Activated CD8-positive, alpha-beta memory T cell treated with anti-CD3 and anti-CD28 coated beads, Interleukin-2, amount 50 U/mL, for 48 hours (primary cell): ENCODE measurements at places on chromosomes 7 and 10.

- no peak for DNase-seq
These were observed 78.9 kb downstream of the SVIL start for GRCh38 chr10:29555746-29556481.

DNA sequence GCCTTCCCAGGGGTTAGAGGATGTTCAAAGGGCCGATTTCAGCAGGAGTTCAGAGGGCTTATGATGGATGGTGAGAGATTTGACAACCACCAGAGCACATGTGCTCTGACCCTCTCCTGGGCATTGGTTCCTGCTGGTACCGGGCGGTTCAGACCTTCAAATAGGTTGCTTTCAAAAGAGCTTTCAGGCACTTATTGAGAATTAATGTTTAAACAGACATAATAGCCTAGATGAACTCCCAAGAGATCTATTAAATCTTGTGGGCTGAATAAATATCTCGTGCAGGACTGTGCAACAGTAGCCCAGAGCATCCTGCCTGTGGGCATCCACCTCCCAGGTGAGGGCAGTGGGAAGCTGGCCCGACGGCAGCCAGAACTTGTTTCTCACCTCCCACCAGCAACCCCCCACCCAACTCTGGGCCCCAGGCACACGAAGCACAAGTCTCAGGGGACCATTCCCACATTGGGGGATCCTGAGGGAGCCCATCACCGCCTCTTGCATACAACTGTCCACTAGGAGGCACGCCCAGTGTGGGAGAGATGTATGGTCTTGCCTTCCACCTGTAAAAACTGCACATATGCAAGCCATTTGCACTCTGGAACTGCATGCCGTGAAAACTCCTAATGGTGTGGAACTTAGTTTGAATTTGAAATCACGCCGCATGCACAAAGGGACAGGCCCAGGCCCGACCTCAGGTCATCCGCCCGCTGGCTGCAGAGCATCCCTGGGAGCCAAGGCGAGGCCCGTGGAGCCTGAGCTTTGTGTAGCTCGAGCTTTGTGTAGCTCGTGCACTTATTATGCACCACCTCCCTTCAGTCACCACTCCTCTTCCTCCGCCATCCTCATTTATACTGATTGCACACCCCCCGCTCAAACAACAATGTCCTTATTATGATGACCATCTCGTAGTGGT lies 147.8 kb downstream of the ADCY1 start:
- DNase-seq, result no peak

- DNase-seq, result no peak
These were observed 1009.0 kb downstream of the LRMDA start for GRCh38 chr10:76440426-76440825.

GRCh38 chr7:158830211-158830723 lies 958 bp upstream of the ESYT2 start:
- DNase-seq, result no peak

DNA sequence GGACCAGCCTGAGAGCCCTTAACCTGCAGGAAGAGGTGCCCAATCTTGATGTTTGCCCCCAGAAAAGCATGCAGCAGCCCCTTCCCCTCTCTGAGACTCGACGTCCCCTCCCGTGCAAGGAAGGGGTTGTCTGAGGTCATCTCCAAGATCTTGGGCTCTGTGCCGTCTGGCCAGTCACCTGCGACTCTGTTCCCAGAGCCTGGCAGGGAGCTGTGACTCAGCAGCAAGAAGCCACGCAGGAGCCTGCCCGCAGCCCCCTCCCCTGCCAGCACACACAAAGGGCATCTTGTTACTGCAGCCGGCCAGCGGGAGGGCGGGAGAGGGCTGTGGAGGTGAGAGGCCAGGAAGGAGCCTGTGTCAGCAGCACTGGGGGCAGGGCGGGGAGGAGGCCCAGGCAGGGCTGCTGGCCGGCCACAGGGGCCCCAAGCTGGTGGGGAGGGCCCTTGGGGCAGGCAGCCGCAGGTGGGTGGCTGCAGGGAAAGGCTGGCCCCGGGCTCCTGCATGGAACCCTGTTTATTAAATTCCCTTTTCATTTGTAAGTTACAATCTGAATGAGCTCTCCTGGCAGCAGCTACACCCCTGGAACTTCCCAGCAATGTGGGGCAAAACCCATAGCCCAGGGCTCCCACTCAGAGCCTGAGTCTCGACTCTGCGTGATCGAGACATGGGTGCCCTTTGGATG lies 103.7 kb upstream of the ZMIZ1 start:
- no peak for DNase-seq

- DNase-seq, result no peak
These were observed 1.5 kb downstream of the AKR1C3 start for GRCh38 chr10:5095687-5096086.

- DNase-seq, result no peak
These were observed 708 bp upstream of the GPR85 start for GRCh38 chr7:113087071-113087998.

DNA sequence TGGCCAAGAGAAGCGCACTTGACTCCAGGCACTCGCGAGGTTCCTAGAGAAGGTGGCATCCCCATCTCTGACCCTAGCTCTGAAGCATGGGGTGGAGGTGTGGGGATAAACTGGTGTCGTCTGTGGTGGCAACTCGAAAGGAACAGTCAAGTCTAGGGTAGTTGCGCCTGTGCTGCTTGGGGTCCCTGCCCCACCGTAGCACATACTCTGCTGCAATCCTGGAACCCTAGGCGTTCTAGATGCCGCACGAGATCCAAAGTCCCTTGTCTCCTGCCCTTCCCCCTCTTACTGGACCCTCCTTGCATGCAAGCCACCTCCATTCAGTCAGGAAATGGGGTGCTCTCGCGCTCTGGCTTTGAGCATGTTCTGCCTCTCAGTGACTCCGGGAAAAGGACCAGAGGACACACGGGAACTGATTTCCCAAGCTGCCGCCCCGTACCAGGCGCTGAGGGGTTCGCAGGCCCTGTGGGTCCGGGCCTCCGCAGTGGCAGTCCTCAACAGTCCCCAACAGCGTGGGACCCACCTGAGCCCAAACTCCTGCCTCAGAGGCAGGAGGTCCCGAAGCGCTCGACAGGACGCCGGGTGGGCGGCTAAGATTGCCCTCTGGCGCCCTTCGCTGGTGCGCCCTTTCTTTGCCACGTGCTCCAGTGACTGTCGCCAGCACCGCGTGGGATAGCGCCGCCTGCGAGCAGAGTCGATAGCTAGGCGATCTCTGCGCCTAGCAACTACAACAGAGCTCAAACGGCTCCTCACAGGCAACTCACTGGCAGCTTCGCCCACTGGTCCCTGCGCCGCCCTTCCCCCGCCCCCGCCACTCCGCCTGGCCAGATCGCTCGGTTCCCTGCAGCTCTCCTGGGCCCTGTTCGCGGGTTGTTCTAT lies 452.0 kb downstream of the REEP3 start:
- DNase-seq, result no peak

DNA sequence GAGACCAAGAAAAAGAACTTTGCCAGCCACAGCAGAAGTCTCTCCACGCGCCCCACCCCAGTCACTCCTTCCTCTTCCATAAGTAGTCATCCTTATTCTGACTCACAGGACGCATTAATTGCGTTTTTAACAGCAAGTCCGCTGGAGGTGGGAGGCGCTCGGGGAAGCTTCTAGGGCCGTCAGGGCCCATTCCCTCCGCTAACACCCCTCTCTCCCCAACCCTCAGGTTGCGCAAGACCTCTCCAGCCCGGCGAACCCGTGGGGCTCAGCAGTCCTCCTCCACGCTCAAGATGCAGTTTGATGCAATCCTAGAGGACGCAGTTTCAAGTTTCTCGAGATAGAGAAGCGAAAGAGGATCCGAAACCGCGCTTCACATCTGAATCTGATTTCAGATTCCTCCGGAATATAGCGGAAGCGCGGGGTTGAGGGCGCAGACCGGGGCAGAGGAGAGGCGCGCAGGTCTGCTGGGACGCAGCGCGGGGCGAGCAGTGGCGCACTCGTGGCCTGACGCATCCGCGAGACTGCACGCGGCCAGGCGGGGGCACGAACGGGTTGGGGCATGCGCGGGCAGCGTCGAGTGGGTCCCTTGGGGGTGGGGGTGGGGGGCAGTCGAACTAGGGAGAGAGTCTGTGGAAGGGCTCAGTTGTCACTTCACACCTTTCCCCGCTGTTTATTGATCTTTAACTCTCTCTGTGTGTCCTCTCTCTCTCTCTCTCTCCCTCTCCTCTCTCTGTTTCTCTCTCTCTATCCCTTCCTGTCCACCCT lies 37.8 kb upstream of the PSAP start:
- DNase-seq, result peak; percentile 78

DNA sequence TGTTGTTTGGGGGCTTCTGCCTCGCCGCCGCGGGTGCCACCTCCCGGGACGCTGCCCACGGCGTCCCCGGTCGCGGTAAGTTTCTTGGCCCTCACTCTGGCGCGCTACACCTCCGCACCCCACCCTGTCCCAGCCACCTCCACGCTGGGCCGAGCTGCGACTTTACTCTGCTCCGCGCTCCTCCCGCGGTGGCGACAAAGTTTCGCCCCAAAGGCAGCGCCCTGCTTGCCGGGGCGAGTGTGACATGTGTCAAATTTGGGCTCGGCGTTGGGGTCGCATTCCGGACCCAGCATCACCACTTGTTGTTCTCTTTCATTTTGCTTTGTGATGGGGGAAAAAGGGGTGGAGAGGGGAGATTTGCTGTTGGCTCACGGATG lies 167.7 kb upstream of the PPP1R3A start:
- DNase-seq, result peak; percentile 61

DNA sequence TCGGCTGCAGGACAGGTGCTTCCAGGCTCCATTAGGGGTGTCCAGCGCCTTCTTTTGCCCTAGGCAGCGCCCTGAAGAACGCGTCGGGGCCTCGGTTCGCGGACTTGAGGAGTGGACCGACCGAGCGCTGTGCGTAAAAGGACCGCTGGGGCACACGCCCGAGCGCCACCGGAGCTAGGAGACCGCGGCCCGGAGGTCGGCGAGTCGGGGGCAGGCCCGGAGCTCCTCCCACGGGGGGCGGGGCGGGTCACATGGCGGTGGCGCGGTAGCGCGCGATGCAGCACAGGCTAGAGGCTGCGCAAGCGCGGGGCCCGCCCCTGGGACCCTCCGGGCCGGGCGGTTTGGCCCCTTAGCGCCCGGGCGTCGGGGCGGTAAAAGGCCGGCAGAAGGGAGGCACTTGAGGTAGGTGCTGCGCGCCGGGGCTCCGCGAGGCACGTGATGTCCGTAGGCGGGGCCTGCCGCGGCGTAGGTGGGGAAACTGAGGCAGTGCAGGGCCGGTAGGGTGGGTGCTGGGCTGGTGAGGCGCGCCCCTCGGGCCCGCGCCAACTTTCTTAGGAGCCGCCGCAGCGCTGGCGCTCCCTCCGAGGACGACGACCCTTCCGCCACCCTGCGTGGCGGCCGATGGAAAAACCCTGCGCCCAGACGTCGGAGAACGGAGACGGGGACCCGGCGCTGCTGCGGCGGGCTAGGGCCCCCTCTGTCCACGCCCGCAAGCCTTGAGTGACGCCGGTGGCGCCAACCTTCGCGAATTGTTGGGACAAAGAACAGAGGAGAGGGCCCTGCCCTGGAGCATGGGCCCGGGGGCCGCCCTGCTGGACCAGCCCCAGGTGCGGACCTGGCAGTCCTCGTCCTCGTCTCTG lies at the start of gene PRXL2A:
TSS of gene PRXL2A (plus strand) at position 310 of the 860 bp plus-strand sequence. CDS start 11,917 bp downstream, outside the sequence.
- DNase-seq, result peak; percentile 93

DNA sequence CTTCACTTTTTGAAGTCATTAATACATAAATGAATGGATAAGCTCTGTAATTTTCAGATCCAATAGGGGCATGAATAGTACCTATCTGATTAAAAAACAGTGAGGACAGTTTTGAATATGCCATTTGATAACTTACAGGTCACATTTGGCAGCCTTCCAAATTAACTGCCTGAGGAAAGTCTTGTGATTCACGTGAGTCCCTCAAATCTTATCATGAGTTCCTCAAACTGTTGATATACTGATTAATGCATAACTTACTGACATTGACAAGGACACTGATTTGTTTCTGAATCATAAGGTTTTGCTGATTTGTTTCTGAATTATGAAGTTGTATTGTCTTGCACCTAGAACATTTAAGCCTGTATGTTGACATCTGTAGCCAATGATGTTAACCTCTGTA lies 55.1 kb downstream of the ANKMY2 start:
- DNase-seq, result no peak

DNA sequence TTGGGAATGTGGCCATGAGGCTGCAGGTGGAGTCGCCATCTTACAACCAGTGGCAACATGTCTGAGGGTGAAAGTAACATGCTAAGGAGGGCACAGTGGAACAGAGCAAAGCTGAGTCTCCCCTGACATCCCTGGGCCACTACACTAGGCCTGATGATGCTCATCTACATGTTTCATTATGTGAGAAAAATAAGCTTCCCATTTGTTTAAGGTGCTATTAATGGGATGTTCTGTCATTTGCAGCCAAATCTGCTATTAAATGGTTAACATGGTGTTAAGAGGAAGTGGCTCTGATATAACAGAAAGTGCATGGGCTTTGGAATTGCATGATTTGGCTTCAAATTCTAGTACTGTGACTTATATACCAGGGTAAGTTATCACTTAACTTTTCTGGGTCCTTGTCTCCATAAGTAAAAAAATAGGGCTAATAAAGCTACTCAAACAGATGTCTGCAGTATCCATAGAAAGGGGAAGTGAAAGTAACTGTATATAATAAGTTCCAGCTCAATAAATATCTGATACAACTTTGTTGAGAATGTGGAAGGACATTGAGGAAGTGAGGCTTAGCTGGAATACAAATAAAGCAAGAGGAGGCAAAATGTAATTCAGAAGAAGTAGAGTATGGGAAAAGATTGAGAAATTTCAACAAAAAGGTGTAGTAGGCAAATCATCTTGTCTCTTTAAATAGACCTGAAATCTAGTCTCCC lies 158.9 kb downstream of the RTKN2 start:
- DNase-seq, result no peak

- no peak for DNase-seq
These were observed 17.2 kb downstream of the INPP5F start for GRCh38 chr10:119742947-119743648.

DNA sequence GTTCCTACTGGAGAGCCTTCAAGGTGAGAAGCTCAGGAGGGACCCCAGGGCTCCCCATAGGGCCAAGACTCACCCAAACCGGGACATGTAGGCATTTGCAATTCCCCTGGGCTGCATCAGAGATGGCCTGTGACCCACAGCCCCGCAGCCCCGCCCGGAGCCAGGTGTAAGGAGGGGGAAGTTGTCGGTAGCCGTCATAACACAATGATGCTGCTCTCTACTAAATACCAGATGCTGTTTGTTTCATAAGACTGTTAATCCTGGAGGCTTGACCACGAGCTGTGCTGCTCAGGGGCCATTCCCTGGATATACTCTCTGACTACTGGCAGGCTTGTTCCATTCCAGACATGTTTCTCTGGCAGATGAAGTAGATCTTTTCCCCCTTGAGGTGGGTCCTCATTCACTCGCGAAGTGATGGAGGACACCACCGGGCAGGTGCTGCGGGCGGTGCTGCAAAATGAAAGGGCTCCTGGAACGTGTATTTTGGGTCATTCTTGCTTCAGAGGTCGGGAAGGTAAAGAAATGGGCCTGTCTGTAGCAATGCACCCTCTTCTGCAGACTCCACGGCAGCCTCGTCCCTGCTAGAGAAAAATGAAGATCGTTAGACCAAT lies 61.1 kb downstream of the MKI67 start:
- DNase-seq, result no peak
